ENCODE measurements at places on chromosomes 5 and 9. TPM values are rescaled to one million over a fixed set of nuclear protein-coding genes. Genes with fewer than 3 reads are reported as not detected.

DNA sequence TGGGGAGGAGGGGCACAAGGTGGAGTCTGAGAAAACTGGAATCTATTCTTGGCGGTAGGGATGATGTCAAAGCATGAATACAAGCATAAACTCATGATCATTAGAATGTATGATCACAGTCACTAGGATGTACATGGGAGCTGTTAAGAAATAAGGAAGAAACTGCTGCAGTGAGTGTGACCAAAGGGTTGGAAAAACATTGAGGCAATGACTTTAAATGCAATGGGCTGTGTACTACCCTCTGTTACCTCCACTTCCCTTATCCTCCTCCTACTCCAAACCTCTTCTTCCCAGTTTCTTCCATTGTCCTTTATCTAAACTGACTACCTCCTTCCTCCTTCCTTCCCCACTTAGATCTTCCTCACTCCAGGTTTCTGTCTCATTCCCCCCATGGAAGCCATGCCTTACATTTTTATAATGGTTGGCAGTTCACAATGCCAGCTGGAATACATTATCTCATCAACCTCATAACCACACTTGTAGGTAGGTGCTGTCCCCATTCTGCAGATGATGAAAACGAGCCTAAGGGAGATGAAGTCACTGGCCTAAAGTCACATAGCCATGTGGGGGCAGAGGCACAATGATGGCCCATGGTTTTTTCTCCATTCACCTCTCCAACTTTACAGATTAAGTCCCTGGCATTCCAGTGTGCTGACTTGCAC lies 21.9 kb upstream of the TNFSF15 start:
- peak; percentile 100 for ATAC-seq
- H3K4me3 ChIP-seq, result peak overlapping the region; percentile 1
- H3K27ac ChIP-seq, result peak overlapping the region; percentile 26
- H3K4me1 ChIP-seq, result peaks cover 23% of the 10 kb centered on the region
- H3K36me3 ChIP-seq, result no peaks in the 10 kb centered on the region

- H3K4me1 ChIP-seq, result no peaks in the 10 kb centered on the region
- H3K4me3 ChIP-seq, result no peak overlapping the region
- no peaks in the 10 kb centered on the region for H3K36me3 ChIP-seq
Observed at GRCh38 chr5:142245786-142246185, 79.0 kb downstream of the SPRY4 start.

- no peaks in the 10 kb centered on the region for H3K4me1 ChIP-seq
- no peaks in the 10 kb centered on the region for H3K36me3 ChIP-seq
- no peak overlapping the region for H3K27ac ChIP-seq
- ATAC-seq, result no peak
Observed at GRCh38 chr5:83877911-83878706, 157.5 kb upstream of the HAPLN1 start.

- no peak for ATAC-seq
- H3K4me1 ChIP-seq, result no peaks in the 10 kb centered on the region
- no peak overlapping the region for H3K27ac ChIP-seq
- H3K27me3 ChIP-seq, result peaks cover 11% of the 10 kb centered on the region
- no peaks in the 10 kb centered on the region for H3K36me3 ChIP-seq
Observed at GRCh38 chr9:1355656-1356055, 305.5 kb downstream of the DMRT2 start.

MSX2 gene
- not detected for total RNA-seq

DNA sequence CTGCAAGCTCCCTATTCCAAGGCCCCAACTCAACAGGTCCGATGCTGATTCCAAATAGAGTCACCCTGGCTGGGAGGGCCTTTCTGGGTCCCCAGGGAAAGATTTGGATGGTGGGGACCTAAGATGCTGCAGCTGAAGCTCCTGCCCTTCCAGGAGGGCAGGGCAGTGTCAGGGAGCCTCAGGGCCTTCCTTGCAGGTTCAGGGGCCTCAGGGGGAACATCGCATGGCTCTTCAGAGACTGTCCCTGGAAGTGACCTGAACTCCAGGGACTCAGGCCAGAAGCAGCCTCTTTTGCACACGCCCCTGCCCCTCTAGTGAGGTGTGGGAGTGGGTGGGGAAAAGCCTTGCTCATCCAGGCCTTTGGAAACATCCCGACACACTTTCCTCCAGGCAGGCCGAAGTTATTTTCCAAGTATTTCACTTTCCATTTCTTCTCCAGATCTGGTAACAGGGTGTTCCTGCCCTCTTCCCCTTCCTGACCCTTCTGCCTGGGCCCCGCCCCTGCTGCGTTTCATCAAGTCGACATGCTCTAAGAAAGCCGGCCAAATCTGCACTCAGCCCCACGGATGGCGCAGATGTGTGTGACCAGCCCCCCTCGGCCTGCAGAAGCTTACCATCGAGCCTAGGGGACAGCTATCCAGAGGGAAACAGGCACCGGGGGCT lies 159.5 kb downstream of the FGF18 start:
- no peak for ATAC-seq
- H3K4me3 ChIP-seq, result no peak overlapping the region
- no peaks in the 10 kb centered on the region for H3K36me3 ChIP-seq
- peaks cover 11% of the 10 kb centered on the region for H3K27me3 ChIP-seq
- no peak overlapping the region for H3K27ac ChIP-seq

DNA sequence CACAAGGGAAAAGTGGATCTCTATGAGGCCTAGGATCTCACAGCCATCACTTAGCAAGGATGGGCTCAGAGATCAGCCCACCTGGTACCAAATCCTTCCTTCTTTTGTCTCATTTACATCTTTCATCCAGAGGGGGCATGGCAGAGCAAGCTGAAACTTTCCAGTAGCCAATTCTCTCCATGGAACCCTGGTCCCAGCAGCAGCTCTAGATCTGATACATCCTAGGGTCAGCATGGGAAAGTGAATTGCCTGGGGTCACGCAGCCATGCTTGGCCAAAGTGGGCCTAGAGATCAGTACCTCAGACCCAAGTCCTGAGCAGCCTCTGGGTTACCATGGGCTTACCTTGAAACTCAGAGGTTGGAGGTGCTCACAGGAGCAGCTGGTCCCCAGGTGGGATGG lies 170.5 kb downstream of the GABBR2 start:
- no peak overlapping the region for H3K4me3 ChIP-seq
- ATAC-seq, result no peak
- no peak overlapping the region for H3K27ac ChIP-seq
- no peaks in the 10 kb centered on the region for H3K36me3 ChIP-seq
- H3K27me3 ChIP-seq, result peaks cover 8% of the 10 kb centered on the region

- no peak for ATAC-seq
- H3K27me3 ChIP-seq, result no peaks in the 10 kb centered on the region
- H3K4me1 ChIP-seq, result no peaks in the 10 kb centered on the region
- no peak overlapping the region for H3K27ac ChIP-seq
Observed at GRCh38 chr9:33249087-33249658, 9.2 kb downstream of the SPINK4 start.

- H3K27ac ChIP-seq, result no peak overlapping the region
- no peaks in the 10 kb centered on the region for H3K36me3 ChIP-seq
- peaks cover 10% of the 10 kb centered on the region for H3K4me1 ChIP-seq
- no peak overlapping the region for H3K4me3 ChIP-seq
Observed at GRCh38 chr9:123309611-123310010, 41.2 kb upstream of the STRBP start.

DNA sequence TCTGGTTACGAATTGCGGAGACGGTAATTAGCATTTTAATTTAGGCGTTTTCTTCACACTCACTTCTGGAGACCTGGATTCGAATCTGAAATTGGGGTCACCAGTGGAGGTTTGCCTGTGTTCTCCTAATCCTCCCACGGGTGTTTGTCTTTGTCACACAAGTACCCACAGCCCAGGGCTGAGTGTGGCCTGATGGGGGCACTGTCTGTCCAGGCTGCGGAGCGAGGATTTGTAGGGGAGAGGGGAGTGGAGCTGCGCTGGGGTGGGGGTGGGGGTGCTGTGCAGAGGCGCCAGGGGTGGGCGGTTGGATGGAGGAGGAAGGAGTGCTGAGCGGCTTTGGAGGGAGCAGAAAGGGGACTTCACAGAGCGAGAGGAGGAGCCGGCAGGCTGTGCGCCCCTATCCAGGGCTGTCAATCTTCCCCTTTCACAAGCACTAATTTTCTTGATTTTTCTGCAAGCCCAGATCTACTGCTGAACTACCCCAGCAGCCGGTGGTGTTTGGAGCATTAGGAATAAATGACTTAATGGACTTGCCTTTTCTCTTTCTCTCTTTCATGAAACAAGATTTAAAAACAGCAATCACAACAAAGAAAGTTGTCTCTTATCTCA lies 53.1 kb downstream of the TSPAN17 start:
- H3K4me3 ChIP-seq, result no peak overlapping the region
- no peak for ATAC-seq
- peaks cover 5% of the 10 kb centered on the region for H3K4me1 ChIP-seq
- peaks cover 59% of the 10 kb centered on the region for H3K27me3 ChIP-seq
- H3K27ac ChIP-seq, result no peak overlapping the region

ORM2 gene
- not detected for total RNA-seq

SOWAHA gene
- total RNA-seq, result not detected

COL15A1 gene
- 0.82 TPM for total RNA-seq

DNA sequence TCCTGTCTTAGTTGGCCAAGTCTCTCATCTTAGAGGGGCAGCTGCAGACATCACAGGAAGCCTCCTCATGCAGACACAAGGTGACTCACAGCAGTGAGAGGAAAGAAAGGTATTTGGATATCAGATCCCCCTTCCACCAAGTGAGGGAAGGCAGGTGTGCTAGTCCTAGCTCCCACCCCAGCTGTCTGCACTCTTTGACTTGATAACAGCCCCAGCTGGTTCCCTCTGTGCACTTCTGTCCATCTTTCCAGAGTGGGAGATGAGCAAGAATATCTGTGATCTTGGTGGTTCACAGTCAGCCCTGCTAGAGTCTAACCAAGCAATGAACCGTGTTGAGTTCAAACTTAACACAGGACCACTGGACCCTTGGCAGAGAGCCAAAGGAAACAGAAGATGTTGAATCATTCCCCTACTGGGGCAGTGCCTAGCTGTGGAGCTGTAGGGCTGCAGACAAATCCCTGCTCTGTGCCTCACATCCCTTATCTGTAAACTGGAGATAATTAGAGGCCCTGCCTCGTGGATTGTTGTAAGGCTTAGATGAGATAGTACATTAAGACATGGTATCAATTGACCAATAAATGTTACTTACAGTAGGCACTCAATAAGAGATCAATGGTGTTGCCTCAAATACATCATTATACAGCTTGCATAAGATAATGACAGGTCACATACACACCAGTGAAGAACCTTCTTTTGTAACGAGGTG lies 39.1 kb downstream of the SH3RF2 start:
- H3K4me3 ChIP-seq, result no peak overlapping the region
- ATAC-seq, result no peak
- no peak overlapping the region for H3K27ac ChIP-seq
- H3K4me1 ChIP-seq, result no peaks in the 10 kb centered on the region
- no peaks in the 10 kb centered on the region for H3K36me3 ChIP-seq
- peaks cover 7% of the 10 kb centered on the region for H3K27me3 ChIP-seq

GRCh38 chr5:79235261-79235633 lies 684 bp upstream of the JMY start:
- peaks cover 18% of the 10 kb centered on the region for H3K36me3 ChIP-seq
- H3K27me3 ChIP-seq, result no peaks in the 10 kb centered on the region
- peak overlapping the region; percentile 98 for H3K27ac ChIP-seq
- ATAC-seq, result peak; percentile 55

DNA sequence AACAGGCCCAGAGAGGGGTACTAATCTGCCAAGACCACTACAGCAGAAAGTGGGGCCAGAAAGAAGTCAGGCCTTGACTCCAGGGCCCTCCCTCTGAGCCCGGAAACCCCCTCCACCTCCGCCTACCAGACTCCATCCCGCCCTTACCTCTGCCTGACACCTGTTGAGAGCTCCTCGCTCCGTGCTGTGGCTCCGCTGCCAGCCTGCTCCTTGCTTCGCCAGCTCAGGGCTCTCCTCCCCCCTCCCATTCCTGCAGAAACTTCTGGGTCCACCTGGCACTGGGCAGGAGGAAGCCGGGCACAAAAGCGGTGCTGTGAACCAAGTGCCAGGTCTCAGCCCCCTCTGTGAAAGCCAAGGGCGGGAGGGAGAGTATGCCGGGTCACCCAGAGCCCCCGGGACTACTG lies 6.4 kb upstream of the ST6GALNAC6 start:
- peak; percentile 52 for ATAC-seq
- peaks cover 8% of the 10 kb centered on the region for H3K4me1 ChIP-seq
- peak overlapping the region; percentile 96 for H3K27ac ChIP-seq
- peaks cover 28% of the 10 kb centered on the region for H3K36me3 ChIP-seq

- H3K27ac ChIP-seq, result peak overlapping the region; percentile 23
- ATAC-seq, result no peak
- H3K4me1 ChIP-seq, result peaks cover 20% of the 10 kb centered on the region
- no peak overlapping the region for H3K4me3 ChIP-seq
Observed at GRCh38 chr5:112907166-112907631, 14.8 kb downstream of the REEP5 start.

- H3K27ac ChIP-seq, result no peak overlapping the region
- ATAC-seq, result no peak
- no peaks in the 10 kb centered on the region for H3K4me1 ChIP-seq
- H3K36me3 ChIP-seq, result no peaks in the 10 kb centered on the region
- H3K4me3 ChIP-seq, result no peak overlapping the region
Observed at GRCh38 chr9:4114569-4115505, 185.0 kb downstream of the GLIS3 start.

GRCh38 chr9:91282292-91282691 lies 79.4 kb downstream of the AUH start:
- H3K27ac ChIP-seq, result no peak overlapping the region
- peaks cover 50% of the 10 kb centered on the region for H3K36me3 ChIP-seq
- H3K4me1 ChIP-seq, result peaks cover 20% of the 10 kb centered on the region
- no peaks in the 10 kb centered on the region for H3K27me3 ChIP-seq

DNA sequence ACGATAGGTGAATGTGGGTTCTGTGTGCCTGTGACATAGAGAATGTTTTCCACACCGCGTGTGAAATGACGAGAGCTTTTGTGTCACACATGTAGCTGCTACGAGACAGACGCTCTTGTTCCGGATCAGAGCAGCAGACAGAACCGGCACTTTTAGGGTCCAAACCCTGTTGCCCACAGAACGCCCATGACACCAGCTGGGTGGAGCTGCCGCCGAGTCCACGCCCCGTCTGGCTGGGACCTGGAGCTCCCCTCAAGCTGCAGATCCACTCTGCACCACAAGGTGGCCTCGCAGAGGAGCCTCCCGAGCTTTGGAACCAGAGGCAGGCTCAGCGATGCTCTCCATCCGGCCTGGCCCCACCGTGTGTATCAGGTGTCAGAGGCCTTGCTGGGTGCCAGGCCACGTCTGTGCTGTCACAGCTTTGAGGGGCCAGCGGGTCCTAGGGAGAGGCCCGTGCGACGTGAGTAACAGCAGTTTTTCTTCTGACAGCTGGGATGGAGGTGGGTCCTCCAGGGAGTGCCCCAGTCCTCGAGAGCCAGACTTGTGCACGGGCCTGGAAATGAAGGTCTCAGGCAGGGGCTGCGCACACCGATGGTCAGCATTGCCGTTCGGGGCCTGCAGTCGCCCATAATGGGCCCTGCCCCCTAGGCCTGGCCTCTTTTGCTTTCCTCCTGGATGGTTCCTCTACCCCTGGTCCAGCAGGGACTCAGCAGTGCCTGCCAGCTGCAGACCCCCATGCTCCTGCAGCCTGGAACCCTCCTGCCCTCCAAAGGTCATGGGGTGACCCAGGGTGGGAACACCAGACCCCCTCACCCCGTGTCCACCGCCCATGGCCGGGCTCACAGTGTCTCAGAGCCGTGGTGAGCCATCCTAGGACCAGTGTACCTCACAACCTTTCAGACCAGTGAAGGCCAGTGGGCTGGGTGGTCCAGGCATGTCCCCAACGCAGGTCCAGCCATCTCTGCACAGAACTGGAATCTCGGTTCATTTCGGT lies 2.5 kb upstream of the LRRC14B start:
- H3K4me1 ChIP-seq, result peaks cover 5% of the 10 kb centered on the region
- H3K27me3 ChIP-seq, result no peaks in the 10 kb centered on the region
- peak; percentile 97 for ATAC-seq
- no peak overlapping the region for H3K27ac ChIP-seq
- peak overlapping the region; percentile 31 for H3K4me3 ChIP-seq

Data from activated T-helper 17 cell treated with anti-CD3 and anti-CD28 coated beads, Interleukin-2, amount 50 U/mL, for 72 hours (primary cell).